Activated T-cell treated with anti-CD3 and anti-CD28 coated beads for 48 hours (primary cell): ENCODE measurements at places on chromosomes 12 and 14.

GRCh38 chr14:61547186-61548069 lies 147.9 kb upstream of the HIF1A start:
- DNase-seq: no peak

DNA sequence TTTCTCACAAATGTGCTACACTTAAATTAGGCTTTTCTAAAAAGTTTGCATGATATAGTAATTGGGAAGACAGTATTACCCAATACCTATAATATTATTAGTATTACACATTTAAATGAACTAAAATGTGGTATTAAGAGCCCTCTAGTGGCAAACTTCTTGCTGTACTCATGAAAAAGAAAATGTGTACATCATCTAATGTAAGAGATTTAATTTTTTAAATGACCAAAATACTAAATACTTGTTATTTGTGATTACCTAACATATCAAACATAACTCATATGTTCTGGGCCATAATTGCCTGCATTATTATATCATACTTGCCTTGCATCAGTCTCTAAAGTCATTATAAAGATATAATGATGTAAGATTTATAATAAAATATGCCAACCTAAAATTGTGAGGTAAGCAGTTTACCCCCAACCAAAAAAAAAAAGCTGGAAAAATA lies 64.2 kb downstream of the DNAI7 start:
- DNase-seq: no peak

DNA sequence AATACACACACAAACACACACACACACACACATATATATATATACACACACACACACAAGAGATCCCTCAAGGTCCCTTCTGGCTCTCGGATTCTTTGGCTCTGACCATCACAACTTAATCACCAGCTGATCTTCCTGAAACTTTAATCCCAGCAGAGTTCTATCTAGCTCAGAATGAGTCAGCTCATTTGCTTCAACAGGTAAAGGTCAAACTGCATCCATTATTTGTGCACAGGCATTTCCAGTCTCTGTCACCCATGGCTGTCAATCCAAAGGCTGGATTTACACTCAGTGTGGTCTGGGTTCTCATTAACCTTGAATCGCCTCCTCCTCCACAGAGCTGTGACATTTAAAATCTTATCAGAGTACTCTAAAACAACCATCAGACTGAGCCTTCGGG lies 113.3 kb upstream of the TMPO start:
- DNase-seq: no peak

GRCh38 chr12:92396647-92397252 lies 251.1 kb upstream of the BTG1 start:
- DNase-seq: no peak

DNA sequence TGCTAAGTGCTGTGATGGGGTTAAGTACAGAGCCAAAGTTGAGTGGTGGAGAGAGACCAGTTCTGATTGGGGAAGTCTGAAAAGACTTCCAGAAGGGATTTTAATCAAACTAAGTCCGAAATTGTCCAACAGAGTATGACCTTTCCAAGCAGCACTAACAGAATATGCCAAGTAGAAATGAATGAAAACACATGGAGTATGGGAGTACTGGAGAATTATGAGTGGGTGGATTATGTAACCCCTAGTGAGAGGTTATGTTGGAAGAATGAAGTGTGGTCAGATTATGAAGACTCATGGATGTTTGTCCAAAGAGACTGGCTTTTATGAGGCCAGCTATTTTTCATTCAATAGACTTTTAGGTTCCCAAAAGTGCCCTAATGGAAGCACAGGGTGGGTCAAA lies 94.0 kb upstream of the PLEKHA5 start:
- DNase-seq: no peak
